ENCODE measurements at places on chromosomes 1 and 21. TPM values are rescaled to one million over a fixed set of nuclear protein-coding genes. Genes with fewer than 3 reads are reported as not detected.

- no peak for DNase-seq
These were observed 29.5 kb downstream of the BRINP2 start for GRCh38 chr1:177200290-177200689.

The ABCG1 gene
- 11.1 TPM for total RNA-seq

DNA sequence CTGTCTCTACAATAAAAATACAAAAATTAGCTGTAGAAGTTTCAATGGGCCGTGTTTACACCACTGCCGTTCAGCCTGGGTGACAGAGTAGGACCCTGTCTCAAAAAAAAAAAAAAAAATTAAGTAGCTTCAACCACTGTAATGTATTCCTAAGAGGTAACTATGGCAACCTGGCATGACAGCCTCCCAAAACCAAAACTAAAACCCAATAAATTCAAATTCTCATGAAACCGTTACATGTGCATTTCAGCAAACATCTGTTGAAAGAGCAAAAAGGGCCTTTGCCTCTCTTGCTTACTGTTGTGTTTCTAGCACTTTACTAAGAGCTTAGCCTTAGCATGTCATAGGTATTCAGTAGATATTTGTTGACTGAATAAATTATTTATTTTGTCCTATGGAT is 33.5 kb downstream of the ODR4 start:
- DNase-seq = no peak

DNA sequence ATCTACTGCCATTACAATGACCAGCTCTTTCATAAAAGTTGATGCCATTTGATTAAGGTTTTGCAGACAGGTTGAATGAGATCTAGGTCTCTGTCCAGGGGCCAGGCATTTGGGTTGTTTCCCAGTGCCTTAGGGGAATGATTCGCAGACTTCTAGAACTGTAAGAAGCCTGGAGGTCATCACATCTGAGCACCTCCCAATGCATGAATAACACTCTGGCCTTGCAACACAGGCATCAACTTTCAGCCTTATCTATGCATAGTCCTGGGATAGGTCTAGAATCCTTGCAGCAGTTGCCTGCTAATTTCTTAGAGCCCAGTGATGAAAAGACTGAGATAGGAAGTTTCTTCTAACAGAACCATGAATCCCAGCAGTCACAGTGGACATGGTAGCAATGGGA is 44.8 kb upstream of the KCND3 start:
- DNase-seq = no peak

- no peak for DNase-seq
These were observed 86.8 kb downstream of the LRRC8C start for GRCh38 chr1:89719502-89720306.

The CHD1L gene
- 8.3 TPM for total RNA-seq

DNA sequence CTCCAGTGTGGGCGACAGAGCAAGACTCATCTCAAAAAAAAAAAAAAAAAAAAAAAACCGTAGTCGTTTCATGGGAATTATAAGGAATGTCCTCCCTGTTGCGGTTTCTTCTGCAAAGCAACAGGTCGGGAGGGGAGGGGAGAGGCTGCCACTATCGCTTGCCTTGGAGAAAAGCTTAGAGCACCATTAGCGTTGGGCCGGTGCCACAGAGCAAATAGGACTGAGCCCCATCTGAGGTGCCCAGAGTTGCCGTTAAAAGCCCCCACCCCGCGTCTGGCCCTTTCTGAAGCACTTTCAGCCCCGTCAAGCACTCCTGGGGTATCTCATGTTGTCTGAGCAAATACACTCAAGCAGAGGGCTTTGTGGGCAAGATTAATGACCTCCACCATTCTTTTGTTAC is 2.2 kb downstream of the RIPPLY3 start:
- no peak for DNase-seq

GRCh38 chr21:43373362-43374227 is 53.3 kb downstream of the SIK1 start:
- peak; percentile 12 for DNase-seq

DNA sequence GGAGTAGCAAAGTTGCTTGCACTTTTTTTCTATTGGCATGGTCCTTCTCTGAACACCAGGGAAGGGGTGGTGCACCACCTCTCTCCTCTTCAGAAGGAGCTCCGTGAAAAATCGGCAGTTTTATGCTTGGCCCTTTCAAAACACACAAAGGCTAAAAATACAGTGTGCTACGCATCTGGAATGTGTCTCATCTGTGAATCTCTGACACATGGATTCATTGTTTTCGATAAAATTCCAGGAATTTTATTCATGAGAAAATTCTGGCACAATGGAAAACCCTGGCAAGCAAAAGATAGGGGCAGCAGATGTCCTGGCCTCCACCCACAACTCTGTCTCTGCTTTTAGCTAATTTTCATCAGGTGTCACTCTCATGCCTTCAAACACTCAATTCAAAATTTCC is 42.9 kb downstream of the ERG start:
- DNase-seq = no peak

DNA sequence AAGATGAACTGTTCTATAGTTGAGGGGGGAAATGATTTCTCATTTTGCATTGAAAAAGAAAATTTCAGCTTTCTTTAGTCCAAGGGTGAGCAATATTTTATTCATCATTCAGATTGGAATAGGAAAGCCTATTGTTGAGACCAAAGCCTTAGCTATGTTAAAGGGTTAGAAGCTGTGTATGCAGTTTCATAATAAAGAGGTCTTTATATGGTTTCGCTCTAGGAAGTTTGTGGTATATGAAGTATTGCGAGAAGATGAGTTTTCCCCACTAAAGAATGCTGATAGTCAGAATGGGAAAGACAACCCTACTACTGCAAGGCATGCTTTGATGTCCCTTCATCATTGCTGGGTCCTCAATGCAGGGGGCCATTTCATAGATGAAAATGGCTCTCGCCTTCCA is 28.6 kb downstream of the UAP1 start:
- no peak for DNase-seq

DNA sequence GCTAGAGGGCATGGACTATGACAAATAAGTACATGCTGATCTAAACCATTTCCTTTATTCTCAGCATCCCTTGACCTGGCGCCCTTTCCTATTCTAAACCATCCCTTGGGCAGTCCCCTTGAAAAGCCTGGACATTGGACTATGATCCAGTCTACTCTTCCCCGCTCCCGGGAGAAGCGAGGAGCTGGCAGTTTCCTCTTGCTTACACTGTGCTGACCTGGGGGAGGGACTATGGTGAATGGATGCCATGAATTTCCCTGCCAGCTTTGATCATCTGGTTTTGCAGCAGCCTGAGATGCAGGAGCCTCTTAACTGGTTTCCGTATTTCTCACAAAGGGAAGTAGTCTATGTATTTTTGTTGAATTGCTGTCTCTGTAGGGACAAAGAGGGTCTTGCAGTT is 121.7 kb downstream of the KIF26B start:
- no peak for DNase-seq

GRCh38 chr1:199612976-199613774 is 414.3 kb upstream of the NR5A2 start:
- DNase-seq = no peak

GRCh38 chr1:241799416-241799815 is 48.6 kb upstream of the EXO1 start:
- no peak for DNase-seq

- no peak for DNase-seq
These were observed 24.5 kb upstream of the VWA5B1 start for GRCh38 chr1:20266141-20266540.

The AGT gene
- 54.9 TPM for total RNA-seq

- DNase-seq = no peak
These were observed 10.9 kb downstream of the GART start for GRCh38 chr21:33531007-33531406.

- peak; percentile 65 for DNase-seq
These were observed 37.3 kb upstream of the PGD start for GRCh38 chr1:10361515-10361914.

GRCh38 chr1:29698033-29698432 is 461.7 kb downstream of the PTPRU start:
- no peak for DNase-seq

GRCh38 chr1:20322081-20322824 is 31.6 kb downstream of the VWA5B1 start:
- no peak for DNase-seq

The LCE2C gene
- not detected for total RNA-seq

DNA sequence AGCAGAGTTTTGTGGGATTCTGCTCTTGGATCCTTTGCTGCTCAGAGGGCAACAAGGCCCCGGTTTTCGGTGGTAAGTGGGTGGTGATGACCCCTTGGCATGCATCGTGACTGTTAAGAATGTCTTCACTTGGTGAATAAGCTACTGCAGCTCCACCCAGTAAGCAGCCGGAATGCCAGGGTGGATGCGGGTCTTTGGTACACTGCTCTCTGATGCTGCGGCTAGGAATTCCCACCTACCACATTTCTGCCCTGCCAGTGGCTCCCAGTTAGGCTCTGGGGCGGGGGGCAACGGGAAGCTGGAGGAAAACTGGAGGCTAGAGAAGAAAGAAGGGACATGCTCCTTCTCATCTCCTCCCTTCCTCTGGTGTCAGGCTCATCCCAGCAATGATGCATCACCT is 180.4 kb upstream of the GALNT2 start:
- DNase-seq = no peak

GRCh38 chr21:40845441-40845995 is 1.4 kb downstream of the DSCAM start:
- DNase-seq = no peak

- DNase-seq = peak; percentile 81
These were observed 70.6 kb downstream of the FGGY start for GRCh38 chr1:59367301-59368007.

DNA sequence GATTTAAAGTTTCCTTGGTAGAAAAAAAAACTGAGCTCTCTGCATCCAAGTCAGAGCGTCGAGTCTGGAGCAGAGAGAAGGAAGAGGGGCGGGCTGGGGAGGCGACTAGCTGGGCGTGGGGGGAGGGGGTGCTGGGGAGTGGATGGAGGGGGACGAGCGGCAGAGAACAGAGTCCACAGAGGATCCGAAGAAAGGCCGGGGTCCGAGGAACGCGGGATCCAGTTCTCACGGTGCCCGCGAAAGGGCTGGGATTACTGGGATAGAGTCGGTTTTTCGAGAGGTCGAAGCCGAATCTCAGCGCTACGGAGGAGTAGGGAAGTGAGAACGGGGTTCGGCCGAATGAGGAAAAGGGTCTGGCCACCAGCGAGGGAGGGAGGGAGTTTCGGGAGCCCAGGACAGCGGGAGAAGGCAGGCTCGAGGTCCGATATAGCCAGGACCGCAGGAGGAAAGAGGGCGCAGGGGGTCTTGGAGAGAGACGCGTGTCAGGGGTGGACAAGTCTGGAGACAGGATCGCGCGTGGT is 665 bp downstream of the DAB1 start:
- no peak for DNase-seq

GRCh38 chr1:32619701-32620485 is 30.5 kb downstream of the ZBTB8OS start:
- DNase-seq = no peak

DNA sequence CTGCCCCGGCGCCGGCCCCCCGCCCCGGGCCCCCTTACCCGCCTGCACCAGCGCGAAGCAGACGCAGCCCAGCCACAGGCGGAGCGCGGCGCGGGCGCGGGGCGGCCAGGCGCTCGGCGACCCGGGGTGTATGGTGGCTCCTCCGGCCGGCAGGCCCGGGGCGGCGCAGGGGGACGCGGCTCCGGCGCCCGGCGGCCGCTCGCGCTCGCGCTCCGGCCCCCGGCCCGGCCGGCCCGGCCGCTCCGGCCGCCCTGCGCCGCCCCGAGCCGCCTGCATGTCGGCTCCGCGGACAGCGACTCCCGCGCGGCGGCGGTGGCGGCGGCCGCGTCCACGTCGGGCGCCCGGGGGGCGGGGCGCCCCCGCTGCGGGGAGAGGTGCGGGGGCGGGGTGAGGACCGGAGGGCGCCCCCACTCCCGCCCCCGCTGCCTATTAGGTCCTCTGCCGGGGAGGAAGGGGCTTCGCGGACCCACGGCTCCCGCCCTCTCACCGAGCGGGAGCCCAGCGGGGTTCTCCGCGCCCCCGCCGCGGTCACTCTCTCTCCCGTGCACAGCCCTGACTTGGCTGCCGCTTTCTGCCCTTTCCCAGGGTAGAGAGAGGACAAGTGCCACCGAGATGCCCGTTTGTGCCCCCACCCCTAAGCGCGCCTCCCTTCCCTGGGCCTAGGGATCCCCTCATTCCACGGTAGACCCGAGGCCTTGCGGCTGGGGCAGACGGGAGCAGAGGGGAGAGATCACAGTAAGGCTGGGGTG is at the start of gene FNDC5:
FNDC5 (minus strand) TSS at position 298 of the 749 bp plus-strand sequence.
- peak; percentile 62 for DNase-seq

GRCh38 chr21:16040601-16041000 is 310.8 kb downstream of the USP25 start:
- DNase-seq = no peak

GRCh38 chr1:170436928-170437327 is 95.0 kb upstream of the GORAB start:
- no peak for DNase-seq

DNA sequence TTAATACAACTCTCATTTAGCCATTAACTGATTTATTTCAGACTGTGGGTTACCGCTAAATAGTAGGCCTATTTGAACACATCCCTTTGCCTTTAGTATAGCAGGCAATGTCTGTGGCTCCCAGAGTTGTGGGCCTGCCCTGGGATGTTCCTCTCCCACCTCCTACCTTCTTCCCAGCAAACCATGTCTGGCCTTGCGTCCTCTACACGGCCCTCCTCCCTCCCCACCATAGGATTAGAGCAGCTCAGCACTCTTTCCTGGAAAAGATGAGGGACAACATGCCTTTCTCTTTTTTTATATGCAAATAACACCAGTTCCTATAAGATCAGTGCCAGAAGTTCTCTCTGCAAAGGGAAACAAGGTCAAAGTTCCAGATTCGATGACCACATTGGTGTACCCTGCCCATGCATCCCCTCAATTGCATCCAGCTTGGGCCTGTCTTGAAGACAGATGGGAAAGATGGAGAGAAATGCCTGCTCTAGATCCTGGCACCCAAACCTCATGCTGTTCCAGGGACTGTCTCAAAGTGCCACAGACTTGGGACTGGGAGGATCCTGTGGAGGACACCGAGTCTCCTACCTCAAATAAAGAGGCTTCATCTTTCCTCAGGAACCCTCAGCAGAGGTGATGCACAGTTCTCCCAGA is 57.2 kb downstream of the CD46 start:
- DNase-seq = no peak

The PPM1J gene
- 7.2 TPM for total RNA-seq

DNA sequence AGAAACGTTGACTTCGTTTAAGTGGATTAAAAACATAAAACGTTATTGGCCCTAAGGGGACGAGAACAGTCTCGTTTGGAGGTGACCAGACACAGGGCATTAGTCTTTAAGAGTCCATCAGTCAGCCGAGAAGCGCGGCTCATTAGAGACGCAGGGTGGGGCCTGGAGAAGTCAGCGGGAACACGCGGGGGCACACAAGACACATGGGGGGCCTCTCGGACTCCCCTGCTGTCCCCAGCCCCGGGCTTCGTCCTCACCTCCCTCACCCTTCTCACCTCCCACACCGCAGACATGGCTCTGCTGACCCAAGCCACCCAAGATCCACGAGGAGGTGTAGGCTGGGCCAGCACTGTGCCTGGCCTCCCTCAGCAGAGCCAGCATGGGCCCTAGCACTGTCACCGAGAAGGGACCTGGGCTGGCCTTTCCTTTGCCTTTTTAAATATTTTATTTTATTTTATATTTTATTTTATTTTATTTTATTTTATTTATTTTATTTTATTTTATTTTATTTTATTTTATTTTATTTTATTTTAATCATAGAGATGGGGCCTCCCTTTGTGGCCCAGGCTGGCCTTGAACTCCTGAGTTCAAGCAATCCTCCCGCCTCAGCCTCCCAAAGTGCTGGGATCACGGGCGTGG is 48.9 kb downstream of the MORN1 start:
- peak; percentile 15 for DNase-seq

GRCh38 chr21:44300262-44300959 is 558 bp downstream of the PFKL start:
- peak; percentile 88 for DNase-seq

The LRRC71 gene
- 0.17 TPM for total RNA-seq
